Fibroblast of skin of back (primary cell): ENCODE measurements at places on chromosomes 5 and 9.
A peak's percentile ranks its signal among the peaks of the same experiment; 100 is the strongest.

- DNase-seq, result no peak
Measured at GRCh38 chr5:89850513-89850865, 559.1 kb downstream of the CETN3 start.

DNA sequence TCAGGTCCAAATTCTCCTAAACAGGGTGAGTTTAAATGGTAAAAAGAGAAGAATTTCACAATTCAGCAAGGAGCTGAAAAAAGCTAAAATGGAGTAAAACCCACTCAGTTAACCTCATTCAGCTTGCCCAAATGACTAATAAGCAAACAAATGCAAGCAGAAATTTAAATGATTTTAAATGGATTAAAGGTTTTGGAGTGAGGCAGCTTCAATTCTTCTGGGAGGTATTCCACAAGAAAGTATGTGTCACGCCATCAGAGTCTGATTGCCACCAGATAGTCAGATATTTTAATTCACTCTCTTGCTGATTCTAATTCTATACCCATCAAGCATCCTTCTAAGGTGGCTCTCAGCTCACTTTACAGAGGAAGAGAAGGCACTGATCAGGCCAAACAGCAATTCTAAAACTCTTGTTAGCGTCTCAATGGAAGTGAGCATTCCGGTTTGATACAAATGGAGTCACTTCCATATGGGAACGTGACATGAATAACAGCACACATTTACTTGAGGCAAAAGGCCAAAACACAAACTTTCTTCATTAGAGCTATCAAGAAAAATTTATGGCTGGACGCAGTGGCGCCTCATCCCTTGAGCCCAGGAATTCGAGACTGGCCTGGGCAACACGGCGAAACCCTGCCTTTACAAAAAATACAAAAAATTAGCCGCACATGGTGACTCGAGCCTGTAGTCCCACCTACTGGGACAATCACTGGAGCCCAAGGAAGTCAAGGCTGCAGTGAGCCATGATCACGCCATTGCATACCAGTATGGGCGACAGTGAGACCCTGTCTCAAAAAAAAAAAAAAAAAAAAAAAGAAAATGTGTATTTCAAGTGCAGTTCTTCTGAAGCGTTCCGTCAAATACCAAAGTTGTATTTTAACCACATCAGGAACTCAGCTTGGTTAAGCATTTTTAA, 2.0 kb downstream of the CLK4 start:
- peak; percentile 54 for DNase-seq

- no peak for DNase-seq
Measured at GRCh38 chr5:29208024-29208423, 1985.5 kb upstream of the CDH6 start.

GRCh38 chr5:80010754-80011392, 19.8 kb upstream of the MTX3 start:
- no peak for DNase-seq

DNA sequence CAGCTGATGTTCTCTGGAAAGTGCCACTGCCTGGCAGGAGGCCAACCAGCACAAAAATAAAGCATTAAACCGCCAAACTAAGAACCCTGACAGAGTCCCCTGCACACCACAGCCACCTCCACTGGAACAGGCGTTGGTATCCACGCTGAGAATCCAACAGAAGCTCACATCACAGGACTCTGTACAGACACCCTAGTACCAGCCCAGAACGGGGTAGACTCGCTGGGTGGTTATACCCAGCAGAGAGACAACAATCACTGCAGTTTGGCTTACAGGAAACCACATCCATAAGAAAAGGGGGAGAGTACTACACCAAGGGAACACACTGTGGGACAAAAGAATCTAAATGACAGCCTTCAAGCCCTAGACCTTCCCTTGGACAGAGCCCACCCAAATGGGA, 15.0 kb upstream of the POU5F2 start:
- DNase-seq, result no peak

GRCh38 chr9:93091453-93092081, 4.5 kb upstream of the CARD19 start:
- peak; percentile 69 for DNase-seq

- peak; percentile 46 for DNase-seq
Measured at GRCh38 chr5:42784132-42784531, 27.5 kb downstream of the CCDC152 start.

- no peak for DNase-seq
Measured at GRCh38 chr5:176514244-176514950, 22.8 kb downstream of the RNF44 start.

DNA sequence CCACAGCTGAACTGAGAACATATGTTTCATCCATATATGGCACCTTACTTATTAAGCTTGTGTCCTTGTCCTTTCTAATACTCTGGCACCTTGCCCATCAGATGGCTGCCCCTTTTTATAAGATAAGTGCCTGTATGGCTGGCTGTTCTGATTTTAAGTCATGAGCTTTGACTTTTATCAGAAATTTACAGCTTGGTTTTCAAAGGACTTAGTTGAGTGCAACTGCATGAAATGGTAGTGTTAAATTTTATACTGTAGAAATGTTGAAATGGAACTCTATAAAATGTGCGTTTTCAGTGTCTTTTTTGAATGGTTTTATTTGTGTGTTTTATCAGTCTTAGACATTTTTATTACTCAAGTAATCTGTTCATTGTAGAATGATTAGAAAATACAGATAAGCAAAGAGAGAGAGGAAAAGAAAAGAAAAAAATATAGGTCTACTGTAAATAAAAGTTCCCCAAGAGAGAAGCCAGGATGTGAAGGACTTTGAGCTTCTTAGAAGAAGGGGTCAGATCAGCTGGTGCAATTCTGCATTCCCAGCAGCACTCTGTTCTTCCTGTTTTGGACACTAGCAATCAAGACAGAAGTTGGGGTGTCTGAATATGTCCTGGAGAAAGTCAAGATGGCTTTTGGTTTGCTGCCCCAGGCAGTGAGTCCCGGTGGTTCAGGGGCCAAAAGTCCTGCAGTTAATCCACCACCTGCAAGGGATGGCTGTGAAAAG, 38.9 kb downstream of the ARHGAP26 start:
- no peak for DNase-seq

GRCh38 chr9:85897848-85898247, 43.1 kb upstream of the NAA35 start:
- no peak for DNase-seq

DNA sequence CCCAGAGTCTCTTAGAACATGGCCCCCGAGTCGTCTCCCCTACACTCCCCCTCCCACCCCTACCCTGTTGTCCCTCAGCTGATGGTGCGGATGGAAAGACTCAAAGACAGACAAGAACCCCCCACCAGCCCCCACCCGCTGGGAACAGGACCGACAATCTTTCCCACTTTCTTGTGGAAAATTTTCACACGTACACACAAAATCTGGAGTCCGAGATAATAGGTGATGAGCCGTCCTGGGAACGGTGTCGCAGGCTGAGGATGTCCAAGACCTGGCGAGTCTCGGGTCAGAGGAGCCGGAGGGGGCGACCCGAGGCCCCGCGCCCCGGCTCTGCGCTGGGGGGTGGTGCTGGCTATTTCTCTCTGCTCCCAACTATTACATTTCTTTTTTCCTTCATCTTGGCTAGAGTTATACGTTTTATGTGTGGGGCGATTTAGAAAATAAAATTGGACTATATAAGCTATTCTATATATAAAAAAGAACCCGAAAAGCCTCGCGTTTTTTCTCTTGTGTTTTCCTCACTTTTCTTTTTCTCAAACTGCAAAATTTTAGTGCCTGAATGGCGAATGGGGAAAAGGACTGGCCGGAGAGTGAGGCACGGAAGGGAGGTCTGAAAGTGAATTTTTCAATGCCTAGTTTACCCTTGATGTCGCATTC, 188.8 kb downstream of the MEF2C start:
- DNase-seq, result no peak

- no peak for DNase-seq
Measured at GRCh38 chr5:135545099-135545498, 9.3 kb upstream of the NEUROG1 start.

- DNase-seq, result no peak
Measured at GRCh38 chr5:102523541-102524175, 24.9 kb upstream of the SLCO6A1 start.

GRCh38 chr9:23582836-23583235, 243.2 kb downstream of the ELAVL2 start:
- no peak for DNase-seq

DNA sequence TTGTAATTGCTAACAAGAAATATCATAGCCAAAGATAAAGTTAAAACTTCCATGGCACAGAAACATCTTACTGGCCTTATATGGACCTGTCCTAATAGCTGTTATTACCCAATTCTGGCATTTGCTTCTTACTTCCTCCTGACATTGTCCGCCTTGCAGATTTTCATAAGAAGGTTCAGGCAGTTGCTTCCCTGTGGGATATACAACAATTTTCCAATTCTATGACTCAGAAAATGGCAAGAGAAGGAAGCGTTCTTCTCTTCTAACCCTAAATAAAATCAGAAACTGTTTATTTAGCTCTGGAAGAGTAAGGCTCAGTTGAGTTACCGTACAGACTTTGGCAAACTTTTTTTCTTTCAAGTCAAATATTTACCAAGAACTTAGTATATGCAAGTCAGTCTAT, 1.7 kb downstream of the PRKAA1 start:
- DNase-seq, result peak; percentile 32

DNA sequence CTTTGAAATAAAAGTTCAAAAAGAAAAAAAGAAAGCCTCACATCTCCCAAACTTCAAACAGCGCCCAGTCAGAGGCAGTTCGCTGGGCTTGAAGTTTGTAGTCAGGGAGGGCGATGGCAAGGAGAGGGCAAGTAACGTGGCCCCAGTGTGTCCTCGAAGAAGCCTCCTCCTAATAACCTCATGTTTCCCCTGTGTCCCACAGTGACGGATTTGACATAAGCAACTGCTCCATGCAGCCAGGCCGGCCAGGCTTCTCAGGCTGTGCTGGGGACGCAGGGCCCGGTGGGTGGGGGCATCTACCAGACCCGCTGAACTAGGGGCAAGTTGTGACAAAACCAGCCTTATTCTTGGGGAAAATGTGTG, 172.2 kb downstream of the ERCC6L2 start:
- DNase-seq, result no peak

- no peak for DNase-seq
Measured at GRCh38 chr9:131278702-131279111, 2.4 kb upstream of the FAM78A start.

DNA sequence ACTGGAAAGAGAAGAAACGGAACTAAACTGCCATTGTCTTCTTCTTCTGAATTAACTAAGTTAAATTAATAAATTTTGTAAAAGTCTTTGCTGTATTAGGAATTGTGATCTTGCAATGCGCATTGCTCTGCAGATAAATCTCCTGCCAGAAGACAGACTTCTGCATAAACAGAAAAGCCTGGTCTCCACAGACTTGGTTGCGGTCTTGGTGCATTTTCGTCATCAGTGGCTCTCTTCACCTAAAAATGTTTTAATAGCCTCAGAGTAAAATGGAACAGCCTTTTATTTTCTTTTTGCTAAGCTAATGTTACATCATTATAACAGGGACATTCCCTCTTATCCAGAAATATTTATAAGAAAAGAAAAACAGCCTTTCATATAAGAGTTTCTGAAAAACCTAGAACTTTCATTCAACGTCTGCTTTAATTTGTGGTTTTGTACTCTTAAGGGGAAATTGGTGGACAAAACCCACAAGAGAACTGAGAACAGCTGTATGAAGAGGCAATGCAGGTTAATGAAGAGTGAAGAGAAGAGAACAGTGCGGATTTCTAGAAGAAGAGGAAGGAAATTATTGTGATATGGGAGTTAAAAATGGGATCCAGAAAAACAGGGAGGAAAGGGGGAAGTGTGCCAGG, 10.1 kb downstream of the IFNA5 start:
- DNase-seq, result no peak

- no peak for DNase-seq
Measured at GRCh38 chr5:164614707-164615106, 1109.3 kb downstream of the MAT2B start.

- no peak for DNase-seq
Measured at GRCh38 chr5:45695804-45696156, 400 bp downstream of the HCN1 start.

DNA sequence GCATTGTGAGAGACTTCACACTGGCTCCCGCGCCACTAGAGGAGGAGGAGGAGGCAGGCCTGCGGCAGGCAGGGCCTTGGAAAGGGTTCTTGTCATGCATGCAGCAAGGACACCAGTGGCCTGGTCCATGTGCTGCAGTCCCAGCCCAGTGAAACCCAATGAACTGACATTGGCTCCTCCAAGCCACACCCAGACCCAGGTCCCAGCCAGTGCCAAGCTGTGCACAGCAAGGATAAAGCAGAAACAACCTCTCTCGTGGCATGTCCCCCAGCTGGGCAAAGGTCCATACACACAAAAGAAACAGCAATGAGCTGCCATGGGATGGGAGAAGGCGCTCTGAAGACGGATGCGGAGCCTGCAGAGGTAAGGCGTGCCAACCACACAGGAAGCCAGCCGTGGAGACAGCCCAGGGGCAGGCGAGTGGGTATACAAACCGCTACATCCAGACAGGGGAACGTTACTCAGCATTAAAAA, 89.2 kb downstream of the SEMA4D start:
- no peak for DNase-seq

GRCh38 chr5:37532976-37533740, 154.0 kb downstream of the WDR70 start:
- DNase-seq, result peak; percentile 38

DNA sequence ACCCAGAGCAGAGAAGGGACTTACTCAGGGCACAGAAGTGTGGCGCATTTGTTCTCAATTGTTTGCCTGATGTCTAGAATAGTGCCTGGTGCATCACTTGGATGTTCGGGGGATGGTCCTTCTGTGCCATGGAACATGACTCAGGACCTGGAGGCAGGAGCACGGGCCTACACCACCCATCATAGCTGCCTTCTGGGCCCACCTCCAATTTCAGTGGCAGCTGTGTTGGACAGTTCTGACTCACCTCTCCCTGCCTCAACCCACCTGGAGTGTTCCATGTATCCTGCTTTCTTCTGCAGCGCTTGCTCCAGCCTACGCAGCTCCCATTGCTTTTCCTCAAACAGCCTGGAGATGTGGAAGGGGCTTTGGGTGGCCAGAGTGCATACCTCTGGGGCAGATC, 12.5 kb upstream of the CXCL14 start:
- DNase-seq, result no peak

DNA sequence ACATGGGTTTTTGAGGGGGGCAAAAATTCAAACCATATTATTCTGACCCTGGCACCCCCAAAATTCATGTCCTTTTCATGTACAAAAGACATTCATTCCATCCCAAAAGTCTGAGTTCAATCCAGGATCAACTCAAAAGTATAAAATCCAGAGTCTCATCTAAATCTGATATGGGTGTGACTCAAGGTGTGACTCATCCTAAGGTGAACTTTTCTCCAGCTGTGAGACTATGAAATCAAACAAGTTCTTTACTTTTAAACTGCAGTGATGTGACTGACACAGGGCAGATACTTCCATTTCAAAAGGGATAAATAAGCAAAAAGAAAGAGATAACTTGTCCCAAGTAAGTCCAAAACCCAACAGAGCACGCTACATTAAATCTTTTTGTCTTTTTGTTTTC, 20.6 kb upstream of the CYLC2 start:
- DNase-seq, result no peak

DNA sequence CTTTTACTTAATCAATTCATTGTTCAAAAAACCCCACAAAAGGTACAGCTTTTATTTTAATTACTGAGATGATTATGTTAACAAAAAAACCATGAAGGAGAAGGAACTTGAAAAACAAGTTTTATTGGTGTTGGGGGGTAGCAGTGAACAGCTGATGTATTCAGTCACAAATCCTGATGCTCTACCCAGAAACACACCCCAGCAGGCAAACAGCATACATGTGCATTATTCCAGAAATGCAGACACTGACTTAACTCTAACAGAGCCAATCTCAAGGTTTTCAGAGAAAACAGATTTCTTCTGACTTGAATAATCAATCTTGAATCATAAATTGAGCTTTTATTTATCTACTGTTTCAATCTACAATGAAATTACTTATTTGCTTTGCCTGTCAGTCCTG, 175.2 kb downstream of the ZSWIM6 start:
- no peak for DNase-seq
